ENCODE measurements at places on chromosomes 4 and X.
A peak's percentile ranks its signal among the peaks of the same experiment; 100 is the strongest.

DNA sequence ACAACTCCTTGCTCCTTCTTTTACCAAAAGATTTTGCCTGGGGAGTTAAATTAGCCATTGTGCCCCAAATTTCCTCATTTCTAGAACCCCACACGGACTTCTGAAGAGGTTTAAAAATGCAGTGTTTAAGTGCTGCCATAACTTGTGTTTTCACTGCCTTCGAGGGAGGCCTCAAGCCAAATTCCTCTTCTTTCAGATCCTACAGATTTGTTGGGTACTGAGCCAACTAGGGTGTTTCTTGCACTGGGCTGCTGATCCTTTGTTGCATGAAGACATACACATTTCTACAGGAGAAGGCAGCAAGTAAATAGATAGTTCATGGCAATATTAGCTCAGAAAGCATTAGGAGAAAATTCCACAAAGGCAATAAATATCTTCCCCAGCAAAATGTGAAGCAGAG is 43.8 kb downstream of the GLRA2 start:
- DNase-seq, result no peak

DNA sequence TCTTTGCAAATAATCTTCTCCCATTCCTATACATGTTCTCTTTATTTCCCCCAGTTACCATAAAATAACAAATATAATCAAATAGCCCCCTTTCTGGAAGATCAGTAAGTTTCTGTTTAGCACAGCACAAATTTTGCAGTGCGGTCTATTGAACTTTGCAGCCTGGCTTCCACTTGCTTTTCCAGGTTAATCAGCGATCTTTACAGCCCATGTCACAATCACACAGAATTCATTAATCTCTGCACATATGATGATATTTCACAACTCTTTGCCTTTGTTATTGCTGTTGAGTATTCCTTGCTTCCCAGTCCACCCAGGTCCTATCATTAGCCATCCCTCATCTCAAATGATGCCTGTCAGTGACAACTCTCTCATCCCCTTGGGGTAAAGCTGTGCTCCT is 2358.0 kb downstream of the PCDH7 start:
- DNase-seq, result no peak

- DNase-seq, result peak; percentile 16
These were observed 2.0 kb upstream of the STAG2 start for GRCh38 chrX:123959281-123960063.

DNA sequence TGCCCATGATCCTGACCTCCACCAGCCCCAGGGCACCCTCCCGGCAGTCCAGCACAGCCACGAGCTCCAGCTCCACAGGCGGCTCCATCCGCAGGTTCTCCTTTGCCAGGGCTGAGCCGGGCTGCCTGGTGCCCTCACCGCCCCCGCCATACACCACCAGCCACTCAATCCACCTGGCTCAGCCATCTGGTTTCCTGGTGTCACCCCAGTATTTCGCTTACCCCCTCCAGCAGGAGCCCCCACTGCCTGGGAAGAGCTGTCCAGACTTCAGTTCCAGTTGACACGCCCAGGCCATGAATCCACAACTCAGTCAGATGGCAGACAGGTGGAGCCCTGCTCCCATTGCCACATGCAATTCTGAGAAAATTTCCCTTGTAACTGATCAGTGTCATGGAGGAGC is 3.9 kb downstream of the SHISA3 start:
- no peak for DNase-seq

- no peak for DNase-seq
These were observed 287.0 kb upstream of the TET2 start for GRCh38 chr4:104859601-104860237.

DNA sequence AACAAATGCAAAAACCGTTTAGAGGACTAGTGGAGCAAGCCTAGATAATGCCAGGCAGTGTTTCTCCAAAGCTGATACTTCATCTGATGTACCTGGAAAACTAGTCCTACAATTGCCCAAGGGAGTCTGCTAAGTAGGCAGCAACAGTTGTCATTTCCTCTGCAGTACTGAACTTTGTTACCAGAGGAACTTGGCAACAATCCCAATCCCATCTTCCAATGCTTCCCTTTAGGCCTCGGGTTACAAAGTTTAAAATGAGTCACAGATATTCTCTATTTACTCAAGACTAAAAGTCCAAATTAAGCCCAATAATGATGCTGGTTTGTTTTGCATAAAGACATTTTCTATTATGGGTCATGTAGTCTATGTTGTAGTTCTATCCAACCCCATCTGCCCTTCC is 120.0 kb upstream of the GLRA2 start:
- DNase-seq, result no peak

GRCh38 chrX:154712781-154713740 is 37.8 kb downstream of the GAB3 start:
- peak; percentile 32 for DNase-seq

DNA sequence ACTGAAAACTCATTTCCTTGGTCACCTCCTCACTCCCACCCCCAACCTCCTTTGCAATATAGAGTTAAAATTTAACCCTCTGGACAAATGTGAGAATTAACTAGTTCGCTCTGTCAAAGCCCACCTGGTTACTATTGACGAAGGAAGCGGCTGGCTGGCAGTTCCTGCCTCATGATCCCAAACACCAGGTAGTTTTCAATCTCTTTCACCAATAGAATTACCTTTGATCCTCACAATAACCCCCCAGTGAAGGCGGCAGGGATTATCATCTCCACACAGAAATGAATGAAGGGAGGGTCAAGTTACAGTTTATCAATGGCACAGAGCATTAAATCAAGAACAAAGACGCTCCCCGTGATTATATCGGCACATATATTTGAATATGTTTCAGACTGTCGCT is 65.7 kb upstream of the TTC29 start:
- no peak for DNase-seq

DNA sequence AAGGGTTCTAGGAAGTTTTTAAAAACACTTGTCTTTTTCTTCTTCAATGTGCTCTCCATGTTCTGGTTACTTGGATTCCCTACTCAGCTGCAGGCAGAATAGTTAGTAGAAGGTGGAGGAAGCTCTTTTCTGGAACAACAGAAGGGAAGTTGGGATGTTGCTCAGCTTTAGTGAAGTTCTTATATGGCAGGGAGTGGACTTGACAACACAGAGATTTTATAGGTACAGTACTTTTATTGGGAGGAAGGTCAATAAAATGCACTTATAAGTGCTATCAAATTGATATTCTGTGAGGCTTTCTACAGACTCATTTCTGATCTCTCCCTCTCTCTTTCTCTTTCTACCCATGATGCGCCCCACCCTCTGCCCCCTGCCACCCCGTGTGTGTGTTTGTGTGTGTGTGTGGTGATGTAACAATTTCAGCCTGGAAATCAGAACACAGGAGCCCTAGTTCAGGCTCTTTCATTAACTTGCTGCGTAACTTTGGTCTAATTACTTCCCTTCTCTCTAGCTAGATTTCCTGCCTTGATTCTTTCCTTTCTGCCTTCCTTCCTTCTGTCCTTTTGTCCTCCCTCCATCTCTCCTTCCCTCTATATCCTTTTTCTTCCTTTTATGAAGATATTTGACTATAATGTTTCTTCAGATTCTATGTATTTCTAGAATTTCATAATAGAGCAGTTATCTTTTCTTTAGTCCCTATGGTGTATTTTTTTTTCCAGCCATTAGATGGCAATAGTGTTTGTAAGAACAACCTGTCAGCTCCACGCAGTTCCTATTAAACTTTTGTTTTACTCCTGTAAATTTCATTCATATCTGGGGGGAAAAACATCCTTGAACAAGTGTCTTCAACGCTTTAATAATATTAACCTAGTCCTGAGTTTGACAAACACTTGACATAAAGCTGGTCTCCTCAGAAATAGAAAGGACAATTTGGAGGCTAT is 37.1 kb downstream of the HEPH start:
- DNase-seq, result no peak

DNA sequence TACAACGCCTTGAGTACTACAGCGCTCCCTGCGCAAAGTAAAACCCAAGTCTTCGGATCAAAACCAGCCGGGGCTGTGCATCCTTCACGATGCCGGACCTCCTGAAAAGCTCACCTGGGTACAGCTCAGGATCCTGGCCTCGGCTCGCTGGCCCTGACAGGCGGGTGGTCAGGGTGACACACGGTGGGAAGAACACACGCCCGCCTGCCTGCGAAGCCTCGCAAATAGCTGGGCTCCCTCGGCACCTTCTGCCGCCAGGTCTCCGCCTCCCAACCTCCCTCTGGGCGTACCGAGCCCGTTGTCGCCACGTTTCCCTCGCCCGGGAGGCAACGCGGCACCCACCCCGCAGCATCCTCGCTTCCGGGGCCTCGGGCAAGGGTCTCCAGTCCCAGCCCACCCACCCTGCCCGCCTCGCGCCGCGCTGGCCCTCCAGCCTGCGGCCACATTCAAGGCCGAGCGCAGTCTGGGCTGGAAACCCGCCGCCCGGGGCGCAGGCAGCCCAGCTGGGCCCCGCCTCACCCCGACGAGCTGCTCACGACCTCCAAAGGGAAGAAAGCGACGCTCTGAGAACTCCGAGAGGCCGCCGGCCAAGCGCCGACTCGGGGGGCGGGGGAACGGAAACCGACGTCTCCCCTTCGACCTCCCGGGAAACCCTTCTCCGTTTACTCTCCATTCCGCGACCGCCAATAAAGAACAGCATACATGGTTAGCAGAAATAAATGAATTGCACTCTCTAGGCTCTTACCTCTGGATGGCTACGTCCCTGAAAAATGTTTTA is 511 bp downstream of the PPM1K start:
- peak; percentile 69 for DNase-seq

DNA sequence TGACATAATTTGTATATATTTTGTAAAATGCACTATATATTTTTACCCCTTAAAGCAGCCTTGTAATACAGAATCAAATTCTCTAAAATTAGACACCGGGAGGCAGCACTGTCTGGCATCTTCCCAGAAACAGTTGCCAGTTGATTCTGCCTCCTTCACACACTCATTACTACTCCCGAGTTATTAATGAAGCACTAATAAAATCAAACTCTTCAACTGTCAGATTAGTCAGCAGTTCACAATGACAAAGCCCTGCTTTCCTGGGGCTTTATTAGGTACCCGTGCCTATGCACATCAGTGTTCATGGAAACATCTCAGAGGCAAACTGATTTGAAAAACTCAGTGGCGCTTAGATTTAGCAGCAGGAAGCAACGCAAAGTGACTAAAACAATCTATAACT is 103.5 kb upstream of the VEGFC start:
- DNase-seq, result no peak

GRCh38 chr4:8025668-8026067 is 86.0 kb upstream of the AFAP1 start:
- DNase-seq, result no peak

DNA sequence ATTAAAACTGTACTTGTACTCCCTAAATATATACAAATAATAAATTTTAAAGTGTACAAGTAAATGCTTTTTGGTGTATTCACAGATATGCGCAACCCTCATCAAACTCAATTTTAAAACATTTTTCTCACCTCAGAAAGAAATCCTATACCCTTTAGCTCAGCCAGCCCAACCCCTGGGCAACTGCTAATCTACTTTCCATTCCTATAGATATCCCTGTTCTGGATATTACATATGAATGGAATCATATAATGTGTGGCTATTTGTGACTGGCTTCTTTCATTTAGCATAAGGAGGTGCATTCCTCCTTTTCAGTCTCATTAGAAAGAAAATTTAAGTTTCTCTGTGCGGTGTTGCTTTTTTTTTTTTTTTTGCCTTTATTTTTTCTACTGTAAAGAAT is 39.4 kb downstream of the INTU start:
- no peak for DNase-seq

DNA sequence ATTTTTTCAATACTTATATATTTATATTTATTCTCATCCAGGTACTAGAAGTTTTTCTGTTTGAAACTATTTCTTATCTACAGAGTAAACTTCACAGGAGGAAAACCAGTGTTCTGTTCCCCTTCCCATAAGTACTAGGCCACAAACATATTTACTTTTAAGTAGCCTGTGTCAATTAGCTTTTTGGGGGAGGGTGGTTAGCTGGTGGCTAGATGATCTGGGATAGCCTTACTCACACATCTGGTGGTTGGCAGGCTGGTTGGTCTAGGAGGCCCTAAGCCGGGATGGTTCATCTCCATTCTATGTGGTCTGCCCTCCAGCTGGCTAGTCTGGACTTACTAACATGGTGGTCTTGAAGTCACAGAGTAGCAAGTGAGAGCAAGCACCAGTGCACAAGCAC is 6.2 kb downstream of the JADE3 start:
- no peak for DNase-seq

DNA sequence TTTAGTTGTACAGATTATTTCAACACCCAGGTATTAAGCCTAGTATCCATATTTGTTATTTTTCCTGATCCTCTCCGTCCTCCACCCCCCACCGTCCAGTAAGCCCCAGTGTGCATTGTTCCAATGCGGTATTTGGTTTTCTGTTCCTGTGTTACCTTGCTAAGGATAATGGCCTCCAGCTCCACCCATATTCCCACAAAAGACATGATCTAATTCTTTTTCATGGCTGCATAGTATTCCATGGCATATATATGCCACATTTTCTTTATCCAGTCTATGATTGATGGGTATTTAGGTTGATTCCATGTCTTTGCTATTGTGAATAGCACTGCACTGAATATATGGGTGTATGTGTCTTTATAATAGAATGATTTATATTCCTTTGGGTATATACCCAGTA is 22.1 kb upstream of the LNX1 start:
- no peak for DNase-seq

DNA sequence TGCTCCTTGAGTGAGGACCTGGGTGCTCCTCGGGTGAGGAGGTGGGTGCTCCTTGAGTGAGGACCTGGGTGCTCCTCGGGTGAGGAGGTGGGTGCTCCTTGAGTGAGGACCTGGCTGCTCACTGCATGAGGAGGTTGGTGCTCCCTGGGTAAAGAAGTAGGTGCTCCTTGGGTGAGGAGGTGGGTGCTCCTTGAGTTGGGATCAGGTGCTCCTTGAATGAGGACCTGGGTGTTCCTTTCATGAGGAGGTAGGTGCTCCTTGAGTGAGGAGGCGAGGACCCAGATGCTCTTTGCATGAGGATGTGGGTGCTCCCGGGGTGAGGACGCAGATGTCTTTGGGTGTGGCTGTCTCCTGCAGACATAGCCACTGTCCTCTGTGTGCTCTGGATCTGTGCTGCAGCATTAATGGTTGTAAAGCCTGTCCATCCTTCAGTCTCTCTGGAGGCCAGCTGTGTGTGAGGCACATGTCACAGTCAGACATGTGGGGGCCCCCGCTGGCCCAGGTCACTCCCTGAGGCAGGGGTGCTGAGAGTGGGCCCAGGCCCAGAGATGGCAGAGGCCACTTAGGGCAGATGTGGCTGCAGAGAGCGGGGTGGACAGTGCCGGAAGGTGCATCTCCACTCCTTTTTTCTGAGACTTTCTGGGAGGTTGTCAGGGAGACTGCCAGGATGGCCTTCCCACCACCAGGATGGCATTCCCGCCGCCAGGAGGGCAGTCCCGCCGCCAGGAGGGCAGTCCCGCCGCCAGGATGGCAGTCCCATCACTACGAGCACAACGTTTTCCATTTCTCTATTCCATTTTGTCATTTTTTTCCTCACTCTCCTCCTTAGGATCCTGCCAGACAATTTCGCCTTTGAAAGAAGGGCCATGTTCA is 101.8 kb downstream of the HMX1 start:
- DNase-seq, result no peak

- no peak for DNase-seq
These were observed 9.6 kb upstream of the SGMS2 start for GRCh38 chr4:107815158-107815557.

GRCh38 chrX:46015653-46016052 is 529.6 kb downstream of the ZNF674 start:
- DNase-seq, result no peak

Measured in activated naive CD4-positive, alpha-beta T cell treated with Interleukin-2 at 50 U/mL for 16 hours (primary cell).